ENCODE measurements at places on chromosomes 16 and 17. TPM values are rescaled to one million over a fixed set of nuclear protein-coding genes. Genes with fewer than 3 reads are reported as not detected.
A peak's percentile ranks its signal among the peaks of the same experiment; 100 is the strongest.

PLSCR3 gene
- total RNA-seq: 15.1 TPM

CANT1 gene
- total RNA-seq: 42.7 TPM

DNA sequence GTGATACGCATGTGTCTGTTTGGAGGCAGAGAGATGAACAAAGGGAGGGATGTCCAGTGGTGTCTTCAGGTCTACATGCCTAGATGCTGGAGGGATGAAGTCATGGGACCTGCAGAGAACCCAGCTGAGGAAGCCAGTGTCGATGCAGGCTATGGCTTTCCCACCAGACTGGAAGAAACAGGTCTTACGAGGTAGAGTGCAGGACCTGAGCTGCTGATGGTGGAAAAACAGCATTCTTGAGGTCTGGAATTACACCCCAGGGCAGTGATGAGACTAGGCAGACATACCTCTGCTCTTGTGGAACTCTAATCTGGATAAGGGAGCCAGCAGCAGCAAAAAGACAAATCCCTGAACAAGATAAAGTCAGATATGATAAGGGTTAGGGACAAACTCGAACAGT is 37.4 kb downstream of the ARSG start:
- DNase-seq: no peak

- no peak for DNase-seq
Measured at GRCh38 chr16:67926181-67926750, 5.4 kb downstream of the CTRL start.

DNA sequence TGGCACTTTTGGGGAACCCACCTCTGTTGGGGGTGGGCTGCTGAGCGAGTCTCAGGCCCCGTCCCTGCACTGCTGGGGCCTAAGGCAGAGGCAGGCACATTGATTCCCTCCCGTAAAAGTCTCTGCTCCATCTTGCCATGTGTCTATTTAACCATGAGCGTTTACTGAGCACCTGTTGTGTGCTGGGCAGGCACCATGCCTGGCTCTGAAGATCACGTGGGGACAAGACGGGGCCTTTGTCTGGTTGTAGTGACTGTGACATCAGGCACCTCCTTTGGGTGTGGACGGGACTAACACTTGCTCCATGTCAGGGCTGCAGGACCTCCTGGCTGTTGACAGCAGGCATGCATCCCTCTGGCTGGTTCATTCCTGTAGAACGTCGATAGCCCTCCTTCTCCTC is 204.7 kb upstream of the CIBAR2 start:
- peak; percentile 76 for DNase-seq

GRCh38 chr17:79720705-79721292 is 9.9 kb upstream of the ENPP7 start:
- no peak for DNase-seq

GRCh38 chr17:57017625-57018024 is 39.7 kb downstream of the SCPEP1 start:
- no peak for DNase-seq

- DNase-seq: no peak
Measured at GRCh38 chr17:82424001-82424862, 5.8 kb upstream of the OGFOD3 start.

DNA sequence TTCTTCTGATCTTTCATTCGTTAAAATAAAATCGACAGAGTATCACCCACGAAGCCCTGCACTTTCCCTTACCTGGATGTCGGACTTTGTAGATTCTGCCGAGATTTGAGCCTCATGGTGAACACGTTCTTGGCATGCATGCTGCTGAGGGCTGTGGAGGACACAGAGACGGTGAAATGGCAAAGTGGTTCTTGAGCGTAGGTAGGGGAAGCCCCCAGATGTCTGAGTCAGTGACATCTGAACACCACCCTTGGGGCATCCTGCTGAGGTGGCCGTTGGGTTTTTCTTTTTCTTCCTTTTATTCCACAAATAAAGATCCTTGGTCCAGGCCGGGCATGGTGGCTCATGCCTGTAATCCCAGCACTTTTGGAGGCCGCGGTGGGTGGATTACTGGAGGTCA is 33.9 kb downstream of the NOS2 start:
- no peak for DNase-seq

Data from myocyte (in vitro differentiated cells).